ENCODE measurements at places on chromosomes 7 and 10. TPM values are rescaled to one million over a fixed set of nuclear protein-coding genes. Genes with fewer than 3 reads are reported as not detected.

The HOXA5 gene
- total RNA-seq, result 22.6 TPM

GRCh38 chr10:24007359-24007758, 201.6 kb upstream of the KIAA1217 start:
- DNase-seq, result no peak
- no peaks in the 10 kb centered on the region for H3K4me1 ChIP-seq
- H3K27me3 ChIP-seq, result no peaks in the 10 kb centered on the region
- no peak overlapping the region for H3K4me3 ChIP-seq
- H3K36me3 ChIP-seq, result no peaks in the 10 kb centered on the region

The AQP1 gene
- 213 TPM for total RNA-seq

The FAM237B gene
- not detected for total RNA-seq

DNA sequence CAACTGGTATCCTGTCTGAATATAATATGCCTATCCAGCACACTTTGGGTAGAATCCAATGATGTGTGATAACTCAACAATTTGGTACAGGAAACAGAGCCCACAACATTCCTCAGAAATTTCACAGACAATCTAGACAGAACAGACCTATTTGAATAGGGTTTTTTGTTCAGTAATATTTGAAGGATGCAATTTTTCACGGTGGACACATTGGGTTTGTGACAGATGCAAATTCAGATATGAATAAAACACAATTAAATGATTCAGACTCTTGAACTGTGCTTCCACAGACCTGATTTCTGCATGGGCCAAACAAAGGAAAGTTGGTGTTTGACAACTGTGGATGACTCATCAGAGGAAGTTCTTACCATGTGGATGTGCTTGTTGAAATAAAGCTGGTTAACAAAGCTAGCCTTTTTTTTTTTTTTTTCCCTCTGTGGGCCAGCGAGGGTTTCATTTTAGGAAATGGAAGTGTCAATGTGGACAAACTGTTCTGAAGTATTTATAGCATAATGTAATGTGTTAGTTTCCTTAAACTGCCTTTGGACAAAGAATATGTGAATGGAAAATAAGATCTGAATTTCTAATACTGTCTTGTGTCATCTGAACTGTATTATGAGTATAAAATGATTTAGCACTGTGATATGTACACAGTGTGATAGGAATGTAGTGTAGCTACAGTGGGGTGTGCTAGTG, 43.2 kb upstream of the FAM133B start:
- no peak overlapping the region for H3K4me3 ChIP-seq
- H3K27ac ChIP-seq, result peak overlapping the region; percentile 52
- peaks cover 14% of the 10 kb centered on the region for H3K4me1 ChIP-seq
- DNase-seq, result no peak
- H3K36me3 ChIP-seq, result no peaks in the 10 kb centered on the region

DNA sequence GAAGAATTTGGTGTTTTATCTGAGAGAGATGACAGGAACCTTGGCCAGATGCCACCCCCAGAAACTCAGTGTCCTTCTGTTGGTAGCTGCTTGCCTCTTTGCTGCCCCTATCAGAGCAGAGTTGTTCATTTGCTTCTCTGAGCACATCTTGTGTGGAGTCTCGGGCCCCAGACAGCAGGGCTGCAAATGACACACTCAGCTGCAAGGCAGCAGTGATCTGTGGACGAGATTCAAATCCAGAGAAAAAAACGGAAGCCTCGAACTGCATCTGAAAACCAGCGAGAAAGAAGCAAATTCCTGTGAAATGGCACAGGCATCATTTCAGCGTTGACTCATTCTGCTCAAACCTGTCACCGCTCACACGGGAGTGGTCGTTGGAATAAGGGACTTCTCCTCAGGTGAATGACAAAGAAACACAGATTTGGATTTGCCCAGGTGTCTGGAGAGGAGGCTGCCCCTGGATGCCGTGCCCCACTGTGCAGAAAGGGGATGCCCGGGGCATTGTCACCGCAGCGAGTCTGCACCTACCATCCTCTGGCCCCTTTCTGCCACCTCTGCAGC, 144.7 kb downstream of the PFKFB3 start:
- no peaks in the 10 kb centered on the region for H3K4me1 ChIP-seq
- H3K27ac ChIP-seq, result peak overlapping the region; percentile 13
- no peaks in the 10 kb centered on the region for H3K27me3 ChIP-seq
- no peak for DNase-seq
- H3K4me3 ChIP-seq, result no peak overlapping the region

The TMUB1 gene
- 36.1 TPM for total RNA-seq

The NSUN6 gene
- total RNA-seq, result 18.0 TPM

The CYP26C1 gene
- total RNA-seq, result 0.16 TPM

DNA sequence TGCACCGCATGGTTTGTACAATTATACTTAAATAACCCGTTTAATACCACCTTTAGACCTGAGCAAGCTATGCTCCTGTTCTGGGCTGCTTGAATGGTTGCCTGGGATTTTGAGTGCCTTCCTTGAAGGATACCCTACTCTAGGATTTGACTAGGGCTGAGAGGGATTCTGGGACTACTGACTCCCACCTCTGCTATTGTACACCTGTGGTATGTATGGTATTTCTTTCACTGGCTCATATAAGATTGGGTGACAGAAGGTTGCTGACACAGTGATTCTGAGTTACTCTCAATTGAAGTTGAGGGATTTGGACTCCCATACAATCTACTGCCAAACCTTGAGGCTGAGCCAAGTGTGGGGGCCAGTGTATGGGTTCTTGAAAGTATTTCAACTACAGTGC, 494.4 kb upstream of the SEMA3D start:
- H3K27me3 ChIP-seq, result no peaks in the 10 kb centered on the region
- DNase-seq, result no peak
- no peaks in the 10 kb centered on the region for H3K36me3 ChIP-seq
- no peaks in the 10 kb centered on the region for H3K4me1 ChIP-seq
- no peak overlapping the region for H3K27ac ChIP-seq

- H3K27ac ChIP-seq, result no peak overlapping the region
- H3K4me1 ChIP-seq, result no peaks in the 10 kb centered on the region
- H3K36me3 ChIP-seq, result no peaks in the 10 kb centered on the region
- no peak overlapping the region for H3K4me3 ChIP-seq
- no peaks in the 10 kb centered on the region for H3K27me3 ChIP-seq
Measured at GRCh38 chr10:119786117-119786769, 60.4 kb downstream of the INPP5F start.

The MRLN gene
- total RNA-seq, result not detected

GRCh38 chr7:50276483-50276882, 28.0 kb upstream of the IKZF1 start:
- no peak for DNase-seq
- no peak overlapping the region for H3K27ac ChIP-seq
- no peaks in the 10 kb centered on the region for H3K4me1 ChIP-seq
- no peaks in the 10 kb centered on the region for H3K27me3 ChIP-seq

The PRSS2 gene
- total RNA-seq, result not detected

GRCh38 chr7:129122751-129123509, 21.6 kb upstream of the TSPAN33 start:
- H3K27ac ChIP-seq, result no peak overlapping the region
- H3K27me3 ChIP-seq, result no peaks in the 10 kb centered on the region
- no peaks in the 10 kb centered on the region for H3K4me1 ChIP-seq
- no peak overlapping the region for H3K4me3 ChIP-seq
- DNase-seq, result no peak

The ARL5B gene
- 23.6 TPM for total RNA-seq

GRCh38 chr10:73357166-73357565, 1.5 kb downstream of the CFAP70 start:
- no peaks in the 10 kb centered on the region for H3K27me3 ChIP-seq
- no peaks in the 10 kb centered on the region for H3K4me1 ChIP-seq
- H3K4me3 ChIP-seq, result no peak overlapping the region
- H3K36me3 ChIP-seq, result no peaks in the 10 kb centered on the region
- H3K27ac ChIP-seq, result no peak overlapping the region
- DNase-seq, result no peak

GRCh38 chr10:132291826-132292225, 15.9 kb downstream of the STK32C start:
- H3K27ac ChIP-seq, result no peak overlapping the region
- DNase-seq, result no peak
- no peaks in the 10 kb centered on the region for H3K27me3 ChIP-seq

The ZC3HAV1L gene
- 24.9 TPM for total RNA-seq

DNA sequence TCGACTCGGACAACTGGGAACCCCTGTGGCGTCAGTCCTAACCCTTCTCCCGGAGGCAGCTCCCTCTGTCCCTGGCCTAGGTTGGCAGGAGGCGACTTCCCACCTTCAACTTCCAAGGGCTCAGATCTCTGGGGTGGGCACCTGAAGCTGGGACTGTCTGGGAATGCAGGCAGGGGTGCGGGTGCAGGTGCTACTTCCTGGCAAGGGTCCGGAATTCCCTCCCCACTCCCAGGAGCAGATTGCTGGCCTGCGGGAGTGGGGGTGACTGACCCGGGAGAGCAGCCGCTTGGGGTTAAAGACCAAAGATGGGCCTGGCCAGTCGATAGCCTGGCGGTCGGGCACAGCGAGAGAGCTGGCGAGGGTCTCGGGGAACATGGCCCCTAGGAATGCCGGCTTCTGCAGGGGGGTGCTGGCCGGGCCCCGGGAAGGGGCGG, 387 bp downstream of the EPHA1 start:
- H3K36me3 ChIP-seq, result no peaks in the 10 kb centered on the region
- no peak for DNase-seq
- no peaks in the 10 kb centered on the region for H3K27me3 ChIP-seq
- no peaks in the 10 kb centered on the region for H3K4me1 ChIP-seq
- H3K4me3 ChIP-seq, result peak overlapping the region; percentile 73
- H3K27ac ChIP-seq, result peak overlapping the region; percentile 12

The UBE2D1 gene
- 22.4 TPM for total RNA-seq

DNA sequence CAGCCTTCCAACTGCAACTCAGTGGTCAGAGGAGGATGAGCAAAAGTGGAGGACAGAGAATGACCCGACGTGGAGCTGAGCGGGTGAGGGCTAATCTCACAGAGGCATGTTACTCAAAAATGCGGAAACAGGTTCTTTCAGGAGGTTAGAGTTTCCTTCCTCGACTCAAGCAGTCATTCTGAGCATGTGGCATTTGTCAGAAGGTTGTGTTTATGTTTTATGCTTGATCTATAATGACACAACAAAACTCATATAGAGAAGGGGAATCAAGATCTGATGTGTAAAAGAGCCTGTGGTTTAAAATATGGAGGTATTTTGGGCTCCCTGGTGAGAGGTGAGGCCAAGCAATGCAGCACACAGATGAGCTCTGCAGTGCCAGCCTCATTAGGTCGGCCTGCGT, 311.4 kb downstream of the ADARB2 start:
- H3K4me3 ChIP-seq, result no peak overlapping the region
- H3K27ac ChIP-seq, result no peak overlapping the region
- H3K4me1 ChIP-seq, result no peaks in the 10 kb centered on the region
- DNase-seq, result no peak

GRCh38 chr10:106712988-106713387, 451.5 kb downstream of the SORCS1 start:
- H3K4me1 ChIP-seq, result no peaks in the 10 kb centered on the region
- no peaks in the 10 kb centered on the region for H3K27me3 ChIP-seq
- H3K36me3 ChIP-seq, result no peaks in the 10 kb centered on the region
- H3K4me3 ChIP-seq, result no peak overlapping the region

- H3K4me1 ChIP-seq, result no peaks in the 10 kb centered on the region
- H3K4me3 ChIP-seq, result no peak overlapping the region
Measured at GRCh38 chr10:7797582-7797981, 9.6 kb downstream of the ATP5F1C start.

The SLC26A3 gene
- 13.6 TPM for total RNA-seq

The COL26A1 gene
- total RNA-seq, result not detected

DNA sequence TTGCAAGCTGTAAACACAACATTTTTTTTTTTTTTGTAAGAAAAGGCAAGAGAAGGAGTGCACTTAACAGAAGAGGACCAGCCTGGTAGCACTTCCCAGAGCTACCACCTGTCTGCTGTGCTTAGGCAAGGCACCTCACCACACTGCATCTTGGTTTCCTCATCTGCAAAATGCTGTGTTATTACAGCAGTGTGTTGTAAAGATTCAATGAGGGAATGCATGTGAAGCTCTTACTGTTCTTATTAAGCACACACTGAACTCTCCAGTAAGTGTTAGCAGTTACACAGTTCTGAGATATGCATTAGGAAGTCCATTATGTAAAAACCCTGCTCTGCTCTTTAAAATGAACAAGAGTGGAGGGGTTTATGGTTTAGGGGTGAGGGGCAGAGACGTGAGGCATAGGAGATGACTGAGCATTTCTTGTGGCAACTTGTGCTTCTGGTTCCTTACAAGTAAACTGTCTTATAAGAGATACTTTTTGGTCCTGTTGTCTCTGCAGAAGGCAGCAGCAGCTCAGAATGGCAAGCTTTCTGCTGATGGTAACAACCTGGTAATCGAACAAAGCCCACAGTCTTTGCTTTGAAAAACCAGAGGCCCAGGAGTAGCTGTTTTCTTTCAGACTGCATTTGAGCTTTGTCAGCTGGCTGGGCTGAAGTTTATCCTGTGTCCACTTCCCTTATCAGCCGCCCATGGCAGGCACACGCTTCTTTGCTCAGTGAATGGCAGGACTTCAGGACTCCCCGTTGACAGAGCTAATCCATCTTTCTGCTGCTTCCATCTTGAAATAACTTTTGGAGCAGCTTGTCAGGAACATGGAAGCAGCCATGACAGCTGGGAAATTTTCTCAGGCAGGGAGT, 98.8 kb upstream of the BMPER start:
- no peak for DNase-seq
- H3K4me3 ChIP-seq, result no peak overlapping the region
- H3K27ac ChIP-seq, result no peak overlapping the region
- H3K27me3 ChIP-seq, result no peaks in the 10 kb centered on the region

- no peaks in the 10 kb centered on the region for H3K4me1 ChIP-seq
- H3K27ac ChIP-seq, result no peak overlapping the region
- no peak for DNase-seq
- no peaks in the 10 kb centered on the region for H3K27me3 ChIP-seq
Measured at GRCh38 chr7:80783678-80784327, 135.0 kb downstream of the SEMA3C start.

GRCh38 chr10:50988792-50989191, 85.5 kb upstream of the PRKG1 start:
- H3K4me1 ChIP-seq, result no peaks in the 10 kb centered on the region
- H3K27ac ChIP-seq, result no peak overlapping the region
- H3K36me3 ChIP-seq, result no peaks in the 10 kb centered on the region
- no peak for DNase-seq
- peaks cover 11% of the 10 kb centered on the region for H3K27me3 ChIP-seq

The DEPP1 gene
- total RNA-seq, result 460 TPM

GRCh38 chr10:23325132-23325531, 19.5 kb downstream of the C10orf67 start:
- H3K36me3 ChIP-seq, result no peaks in the 10 kb centered on the region
- no peak overlapping the region for H3K4me3 ChIP-seq
- no peak overlapping the region for H3K27ac ChIP-seq
- DNase-seq, result no peak

- DNase-seq, result no peak
- no peaks in the 10 kb centered on the region for H3K4me1 ChIP-seq
- H3K27ac ChIP-seq, result no peak overlapping the region
- H3K4me3 ChIP-seq, result no peak overlapping the region
Measured at GRCh38 chr7:41640487-41640886, 62.4 kb downstream of the INHBA start.

The UNCX gene
- total RNA-seq, result not detected

Measured in breast epithelium (tissue), 4 donors.